ENCODE measurements at places on chromosomes 6 and 20. TPM values are rescaled to one million over a fixed set of nuclear protein-coding genes. Genes with fewer than 3 reads are reported as not detected.

Gene SMOC2
- not detected for polyA plus RNA-seq

Gene VSTM2L
- not detected for polyA plus RNA-seq

GRCh38 chr20:33450867-33451266 lies 7.3 kb upstream of the SNTA1 start:
- no peak overlapping the region for H3K27ac ChIP-seq
- no peaks in the 10 kb centered on the region for H3K27me3 ChIP-seq
- H3K4me3 ChIP-seq: no peak overlapping the region
- H3K36me3 ChIP-seq: no peaks in the 10 kb centered on the region
- no peaks in the 10 kb centered on the region for H3K4me1 ChIP-seq

- no peak overlapping the region for H3K27ac ChIP-seq
- H3K36me3 ChIP-seq: no peaks in the 10 kb centered on the region
- H3K4me1 ChIP-seq: no peaks in the 10 kb centered on the region
- no peak overlapping the region for H3K4me3 ChIP-seq
- H3K27me3 ChIP-seq: peaks cover 11% of the 10 kb centered on the region
Measured at GRCh38 chr20:45497971-45498494, 17.4 kb downstream of the SPINT3 start.

DNA sequence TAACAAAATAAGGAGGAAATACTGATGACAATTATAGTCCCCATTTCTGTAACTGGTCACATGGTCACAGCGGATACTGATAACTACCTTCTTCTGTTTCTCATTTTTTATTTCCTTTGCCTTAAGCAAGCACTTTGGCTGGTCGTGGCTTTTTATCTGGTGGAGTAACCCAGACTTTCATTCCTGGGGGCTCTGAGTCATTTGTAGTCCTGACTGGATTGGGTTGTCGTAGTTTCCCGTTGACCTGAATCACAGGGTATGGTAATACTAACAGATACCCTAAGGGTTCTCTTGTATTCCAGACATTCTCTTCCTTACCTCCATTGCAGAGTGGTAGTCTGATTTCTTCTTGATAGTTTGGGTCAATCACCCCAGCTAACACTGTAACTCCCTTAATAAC lies 500.3 kb upstream of the ADGRB3 start:
- no peaks in the 10 kb centered on the region for H3K4me1 ChIP-seq
- no peak overlapping the region for H3K27ac ChIP-seq

DNA sequence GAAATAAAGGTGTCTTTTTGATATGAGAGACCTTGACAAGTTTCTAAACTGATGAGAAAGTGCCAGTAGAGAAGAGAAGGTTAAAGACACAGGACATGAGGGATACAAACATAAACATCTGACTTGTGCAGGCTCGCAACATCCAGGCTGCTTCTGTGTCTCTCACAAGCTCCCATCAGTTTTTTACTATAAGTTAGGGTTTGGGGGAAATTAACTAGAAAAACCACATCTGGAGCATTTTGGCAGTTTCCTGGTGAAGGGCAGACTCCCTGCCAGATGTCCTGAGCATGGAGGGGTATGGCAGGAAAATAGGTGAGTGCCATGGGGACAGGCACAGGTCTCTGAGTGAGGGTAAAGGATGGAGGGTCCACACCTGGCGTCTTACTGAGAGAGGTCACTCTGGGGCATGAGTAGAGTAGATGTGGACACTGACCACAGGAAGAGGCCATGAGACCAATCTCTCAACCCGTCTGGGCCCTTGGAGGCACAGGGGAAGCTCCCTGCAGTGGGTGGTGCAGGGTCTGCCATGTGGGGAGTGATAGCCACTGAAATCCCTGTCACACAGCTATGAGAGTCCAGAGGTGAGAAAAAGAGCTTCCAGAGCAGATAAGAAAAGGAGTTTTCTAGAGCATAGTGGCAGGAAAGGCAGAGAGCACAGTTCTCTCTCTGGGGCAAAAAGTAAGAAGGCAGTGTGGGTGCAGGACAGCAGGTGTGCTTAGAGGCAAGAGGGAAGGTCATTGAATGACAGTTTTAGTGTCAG lies 193.3 kb upstream of the SYNDIG1 start:
- DNase-seq: no peak
- H3K4me3 ChIP-seq: no peak overlapping the region
- no peaks in the 10 kb centered on the region for H3K4me1 ChIP-seq
- no peaks in the 10 kb centered on the region for H3K27me3 ChIP-seq
- no peaks in the 10 kb centered on the region for H3K36me3 ChIP-seq

Gene PSORS1C2
- not detected for polyA plus RNA-seq

Gene EPHA7
- polyA plus RNA-seq: not detected

Gene BLCAP
- 78.3 TPM for polyA plus RNA-seq

- H3K27me3 ChIP-seq: no peaks in the 10 kb centered on the region
- DNase-seq: no peak
- no peak overlapping the region for H3K27ac ChIP-seq
- H3K4me3 ChIP-seq: no peak overlapping the region
Measured at GRCh38 chr6:83461438-83461837, 30.6 kb upstream of the ME1 start.

- no peaks in the 10 kb centered on the region for H3K4me1 ChIP-seq
- no peaks in the 10 kb centered on the region for H3K27me3 ChIP-seq
- H3K36me3 ChIP-seq: no peaks in the 10 kb centered on the region
- no peak overlapping the region for H3K4me3 ChIP-seq
- no peak overlapping the region for H3K27ac ChIP-seq
Measured at GRCh38 chr20:63121246-63121645, 94.7 kb downstream of the YTHDF1 start.

Data from CD4-positive, CD25-positive, alpha-beta regulatory T cell (primary cell).